ENCODE measurements at places on chromosomes 12 and 14.

DNA sequence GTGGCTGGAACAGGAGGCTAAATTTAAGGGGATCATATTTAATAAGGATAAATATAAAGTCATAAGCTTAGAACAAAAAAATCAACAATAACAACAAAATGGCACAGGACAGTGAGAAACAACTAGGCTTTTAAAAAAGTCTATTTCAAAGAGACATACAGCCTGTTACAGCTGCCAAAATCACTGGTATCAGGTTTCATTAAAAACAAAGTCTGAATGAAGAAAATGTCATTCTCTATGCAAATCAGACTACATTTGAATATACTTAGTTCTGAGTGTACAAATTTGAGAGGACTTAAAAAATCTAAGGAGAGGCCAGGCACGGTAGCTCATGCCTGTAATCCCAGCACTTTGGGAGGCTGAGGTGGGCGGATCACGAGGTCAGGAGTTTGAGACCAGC lies 44.0 kb downstream of the TFCP2 start:
- H3K4me1 ChIP-seq: no peaks in the 10 kb centered on the region
- no peak overlapping the region for H3K4me3 ChIP-seq
- H3K36me3 ChIP-seq: no peaks in the 10 kb centered on the region
- no peaks in the 10 kb centered on the region for H3K27me3 ChIP-seq

DNA sequence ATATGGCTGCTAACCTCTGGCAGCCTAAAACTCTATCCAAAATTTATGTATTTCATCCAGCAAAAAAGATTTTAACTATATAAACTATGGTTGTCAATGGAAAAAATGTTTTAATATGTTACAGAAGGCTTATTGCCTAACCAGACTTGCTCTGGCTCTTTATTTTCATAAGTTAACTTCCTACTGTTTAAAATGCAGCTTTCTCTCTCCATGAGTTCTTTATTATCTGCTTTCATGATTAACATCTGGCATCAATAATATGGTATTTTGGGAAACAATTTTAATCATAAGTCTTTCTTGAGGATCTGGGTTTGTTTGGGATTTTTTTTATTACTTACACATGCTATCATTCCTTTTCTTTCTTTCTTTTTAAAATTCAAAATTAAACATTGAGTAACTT lies 20.5 kb downstream of the KERA start:
- H3K27ac ChIP-seq: no peak overlapping the region
- no peaks in the 10 kb centered on the region for H3K27me3 ChIP-seq
- no peak overlapping the region for H3K4me3 ChIP-seq

GRCh38 chr14:53921027-53921426 lies 35.6 kb downstream of the BMP4 start:
- H3K27me3 ChIP-seq: no peaks in the 10 kb centered on the region
- DNase-seq: no peak
- H3K4me3 ChIP-seq: no peak overlapping the region
- H3K27ac ChIP-seq: no peak overlapping the region

DNA sequence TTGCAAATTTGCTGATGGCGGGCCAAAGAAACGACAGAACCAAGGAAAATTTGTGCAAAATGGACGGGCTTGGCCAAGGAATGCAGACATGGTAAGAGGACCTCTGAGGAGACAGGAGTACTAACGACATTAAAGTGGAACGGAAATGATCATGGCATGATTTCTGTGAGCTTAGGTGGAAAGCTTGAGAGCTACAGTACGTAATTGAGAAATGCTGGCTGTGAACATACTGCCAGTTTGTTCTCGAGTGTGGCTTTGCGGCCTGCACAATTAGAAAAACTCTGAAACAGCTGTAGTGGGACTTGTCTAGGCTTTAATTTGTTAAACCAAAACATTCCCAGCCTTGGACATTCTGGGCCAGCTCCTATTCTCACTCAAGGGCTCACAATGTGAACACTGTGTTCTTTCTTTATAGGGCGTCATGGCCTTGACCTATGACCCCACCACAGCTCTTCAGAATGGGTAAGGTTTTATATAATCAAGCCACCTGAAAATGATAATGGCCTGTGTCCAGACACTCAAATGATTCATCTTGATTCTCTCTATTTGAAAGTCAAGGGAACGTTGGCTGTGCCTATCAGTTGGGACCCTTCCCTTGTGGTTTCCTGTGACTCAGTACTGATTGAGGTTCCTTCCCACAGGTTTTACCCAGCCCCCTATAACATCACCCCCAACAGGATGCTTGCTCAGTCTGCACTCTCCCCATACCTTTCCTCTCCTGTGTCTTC lies 48.5 kb downstream of the BAZ2A start:
- no peak overlapping the region for H3K4me3 ChIP-seq
- no peaks in the 10 kb centered on the region for H3K27me3 ChIP-seq
- H3K27ac ChIP-seq: no peak overlapping the region
- H3K4me1 ChIP-seq: no peaks in the 10 kb centered on the region
- DNase-seq: no peak

DNA sequence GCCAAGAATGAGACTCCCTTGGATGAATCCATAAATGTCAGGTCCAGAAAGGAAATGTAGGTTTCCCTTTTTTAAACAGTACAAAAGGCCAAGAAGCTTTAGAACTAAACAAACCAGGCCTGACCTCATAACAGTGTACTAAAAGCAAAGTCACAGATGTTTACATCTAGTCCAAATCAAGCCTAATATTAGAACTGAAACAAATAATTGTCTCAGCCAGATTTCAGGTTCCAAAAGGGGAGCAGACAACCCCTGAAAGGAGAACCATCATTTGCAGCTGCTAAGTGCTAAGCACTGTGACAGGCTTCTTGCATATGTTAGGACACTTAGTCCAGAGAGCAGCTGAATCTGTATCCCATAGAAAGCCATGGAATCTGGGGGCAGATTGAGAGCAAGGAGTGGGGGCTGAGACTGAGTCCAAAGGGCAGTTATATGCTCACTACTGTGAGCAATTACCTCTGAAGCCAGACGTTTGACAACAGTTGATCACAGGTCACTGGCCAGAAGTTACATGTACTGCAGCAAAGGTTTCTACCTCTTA lies 90.1 kb downstream of the STXBP6 start:
- no peaks in the 10 kb centered on the region for H3K4me1 ChIP-seq
- peak overlapping the region; percentile 13 for H3K27ac ChIP-seq

- no peak overlapping the region for H3K4me3 ChIP-seq
- H3K27me3 ChIP-seq: no peaks in the 10 kb centered on the region
- H3K27ac ChIP-seq: no peak overlapping the region
- no peaks in the 10 kb centered on the region for H3K36me3 ChIP-seq
- DNase-seq: no peak
Observed at GRCh38 chr14:29235991-29236390, 469.4 kb downstream of the FOXG1 start.

GRCh38 chr14:74905595-74906142 lies 17.4 kb downstream of the RPS6KL1 start:
- no peaks in the 10 kb centered on the region for H3K27me3 ChIP-seq
- H3K4me3 ChIP-seq: no peak overlapping the region
- no peak overlapping the region for H3K27ac ChIP-seq
- DNase-seq: peak; percentile 78
- H3K36me3 ChIP-seq: peaks cover 17% of the 10 kb centered on the region

DNA sequence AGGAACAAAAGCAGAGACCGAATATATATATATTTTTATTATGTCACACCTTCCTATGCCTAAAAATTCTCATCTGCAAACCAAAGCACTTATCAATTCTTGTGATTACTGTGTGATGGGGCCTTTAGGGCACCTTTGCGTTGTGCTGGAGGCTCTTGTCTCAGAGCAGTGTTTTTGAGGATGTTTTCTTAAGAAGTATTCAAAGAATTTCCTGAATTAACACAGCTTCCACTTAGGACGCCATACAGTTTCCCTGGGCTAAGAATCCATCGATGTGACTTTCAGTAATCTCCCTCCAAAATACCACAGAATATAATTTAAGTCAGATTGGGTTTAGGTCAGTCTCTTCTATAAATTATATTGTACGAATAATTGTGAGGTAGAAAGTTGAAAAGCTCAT lies 22.0 kb upstream of the HIF1A start:
- no peaks in the 10 kb centered on the region for H3K27me3 ChIP-seq
- no peaks in the 10 kb centered on the region for H3K36me3 ChIP-seq
- DNase-seq: no peak
- H3K27ac ChIP-seq: no peak overlapping the region
- H3K4me3 ChIP-seq: no peak overlapping the region

- peaks cover 11% of the 10 kb centered on the region for H3K36me3 ChIP-seq
- no peaks in the 10 kb centered on the region for H3K27me3 ChIP-seq
- H3K4me3 ChIP-seq: no peak overlapping the region
- H3K27ac ChIP-seq: no peak overlapping the region
- DNase-seq: no peak
- no peaks in the 10 kb centered on the region for H3K4me1 ChIP-seq
Observed at GRCh38 chr12:69265205-69265604, 25.8 kb downstream of the CPSF6 start.

GRCh38 chr12:2194571-2194970 lies 141.8 kb downstream of the CACNA1C start:
- no peaks in the 10 kb centered on the region for H3K36me3 ChIP-seq
- no peaks in the 10 kb centered on the region for H3K27me3 ChIP-seq
- no peak for DNase-seq

DNA sequence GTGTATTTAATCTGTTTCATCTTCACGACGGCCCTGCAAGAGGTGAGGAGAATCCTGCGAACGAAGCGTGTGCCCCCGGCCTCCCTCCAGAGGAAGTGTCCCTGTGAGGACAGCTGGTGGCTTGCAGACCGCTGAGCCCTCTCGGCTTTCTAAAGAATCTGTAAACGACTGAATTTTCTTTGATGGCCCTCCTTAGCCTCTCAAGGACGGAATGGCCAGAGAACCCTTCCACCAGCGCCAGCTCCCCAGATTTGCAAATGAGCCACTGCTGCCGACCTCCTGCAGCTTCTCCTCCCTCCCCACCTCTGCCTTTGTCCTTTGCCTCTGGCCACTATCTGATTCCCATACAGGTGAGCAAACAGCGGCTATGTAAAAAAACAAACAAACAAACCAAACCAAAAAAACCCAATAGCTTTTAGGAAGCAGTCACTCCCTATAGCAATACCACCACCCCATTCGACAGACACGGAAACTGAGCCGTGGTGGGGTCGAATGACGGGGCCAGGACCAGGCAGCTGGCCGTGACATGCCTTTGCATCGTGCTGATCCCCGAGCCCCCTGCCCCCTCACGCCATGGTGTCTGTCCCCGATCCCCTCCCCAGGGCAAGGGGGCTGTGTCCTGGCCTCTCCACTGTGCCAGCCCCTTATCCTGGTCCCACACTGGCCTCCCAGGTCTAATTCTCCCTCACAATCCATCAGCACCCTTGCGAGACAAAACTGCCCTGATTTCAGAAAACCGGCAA lies 23.6 kb downstream of the RFLNA start:
- no peaks in the 10 kb centered on the region for H3K4me1 ChIP-seq
- H3K27ac ChIP-seq: no peak overlapping the region
- no peaks in the 10 kb centered on the region for H3K36me3 ChIP-seq
- H3K27me3 ChIP-seq: no peaks in the 10 kb centered on the region
- no peak overlapping the region for H3K4me3 ChIP-seq
- no peak for DNase-seq

- DNase-seq: no peak
- H3K36me3 ChIP-seq: no peaks in the 10 kb centered on the region
- H3K27me3 ChIP-seq: no peaks in the 10 kb centered on the region
- H3K27ac ChIP-seq: no peak overlapping the region
- H3K4me1 ChIP-seq: no peaks in the 10 kb centered on the region
- no peak overlapping the region for H3K4me3 ChIP-seq
Observed at GRCh38 chr12:67625004-67625403, 23.5 kb upstream of the DYRK2 start.

DNA sequence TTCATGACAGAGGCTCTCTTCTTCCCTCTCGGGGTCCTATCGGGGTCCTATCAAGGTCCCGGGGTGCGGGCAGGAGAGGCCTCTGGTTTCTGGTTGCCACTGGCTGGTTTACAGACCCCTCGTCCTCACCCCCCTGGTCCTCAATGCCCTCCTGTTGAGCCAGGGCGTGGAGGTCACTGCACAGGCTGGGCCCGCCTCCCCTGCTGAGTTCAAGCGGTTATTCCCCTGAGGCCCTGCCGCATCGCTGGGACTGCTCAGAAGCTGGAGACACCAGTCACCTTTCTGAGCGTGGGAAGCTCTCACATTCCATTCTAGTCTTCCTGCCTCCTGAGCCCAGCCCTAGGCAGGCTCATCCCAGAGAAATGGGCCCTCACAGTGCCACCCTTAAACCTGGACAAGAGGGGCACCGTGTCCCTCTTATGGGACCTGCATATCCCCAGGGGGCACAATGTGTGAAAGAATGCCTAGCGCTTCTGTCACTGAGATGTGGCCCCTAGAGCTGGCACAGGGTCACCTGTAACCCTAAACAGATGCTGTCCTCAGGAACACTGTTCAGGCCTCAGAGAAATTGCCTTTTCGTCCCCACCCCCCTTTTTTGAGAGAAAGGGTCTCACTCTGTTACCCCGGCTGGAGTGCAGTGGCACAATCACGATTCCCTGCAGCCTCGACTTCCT lies 177.7 kb upstream of the RGS6 start:
- no peaks in the 10 kb centered on the region for H3K36me3 ChIP-seq
- no peaks in the 10 kb centered on the region for H3K4me1 ChIP-seq
- H3K27ac ChIP-seq: no peak overlapping the region
- H3K4me3 ChIP-seq: no peak overlapping the region
- DNase-seq: no peak

DNA sequence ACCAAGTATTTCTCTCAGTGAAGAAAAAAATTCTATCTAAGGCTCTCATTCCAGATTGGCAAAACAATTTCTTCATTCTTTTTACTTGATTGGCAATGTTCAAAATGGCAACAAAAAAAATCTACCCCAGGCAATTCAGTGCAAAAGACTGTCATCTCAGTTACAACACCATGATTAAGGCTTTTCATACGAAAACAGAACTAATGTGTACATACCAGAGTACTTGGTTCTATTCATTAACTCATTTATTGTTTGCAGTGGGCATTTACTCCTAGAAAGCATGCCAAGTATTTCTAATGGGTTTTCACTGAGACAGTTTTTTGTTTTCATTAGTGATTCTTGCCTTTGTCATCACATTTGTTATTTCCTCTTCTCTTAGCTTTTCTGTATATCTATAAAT lies 33.0 kb downstream of the DBX2 start:
- no peaks in the 10 kb centered on the region for H3K27me3 ChIP-seq
- no peaks in the 10 kb centered on the region for H3K4me1 ChIP-seq
- no peak overlapping the region for H3K27ac ChIP-seq
- no peak overlapping the region for H3K4me3 ChIP-seq
- DNase-seq: no peak

DNA sequence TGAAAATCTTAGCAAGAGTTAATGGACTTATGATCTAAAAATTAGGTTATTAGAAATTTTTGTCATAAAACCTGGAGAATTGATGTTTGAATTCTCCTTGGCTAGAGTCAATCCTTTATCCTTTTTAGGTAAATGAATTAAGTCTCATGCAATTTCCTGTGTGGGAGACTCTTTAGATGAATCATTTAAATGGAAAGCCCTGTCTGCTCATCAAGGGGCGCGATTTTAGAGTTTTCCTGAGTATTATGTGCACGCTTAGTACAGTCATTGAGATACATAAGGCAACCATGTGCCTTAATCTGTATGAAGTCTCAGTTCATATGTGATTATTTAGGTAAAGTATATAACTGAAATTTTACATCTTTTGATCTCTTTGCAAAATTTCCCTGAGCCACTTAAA lies 974.7 kb downstream of the NRXN3 start:
- H3K36me3 ChIP-seq: no peaks in the 10 kb centered on the region
- no peak overlapping the region for H3K27ac ChIP-seq
- no peak overlapping the region for H3K4me3 ChIP-seq
- no peak for DNase-seq
- H3K4me1 ChIP-seq: no peaks in the 10 kb centered on the region
- H3K27me3 ChIP-seq: no peaks in the 10 kb centered on the region

GRCh38 chr12:3320881-3321509 lies 170.0 kb upstream of the PRMT8 start:
- H3K36me3 ChIP-seq: no peaks in the 10 kb centered on the region
- no peak for DNase-seq
- no peak overlapping the region for H3K4me3 ChIP-seq
- H3K27me3 ChIP-seq: no peaks in the 10 kb centered on the region

All from colonic mucosa (tissue), 4 donors.